ENCODE measurements at places on chromosomes 13 and 19.

- no peak for DNase-seq
Observed at GRCh38 chr13:66543780-66544179, 686.4 kb downstream of the PCDH9 start.

DNA sequence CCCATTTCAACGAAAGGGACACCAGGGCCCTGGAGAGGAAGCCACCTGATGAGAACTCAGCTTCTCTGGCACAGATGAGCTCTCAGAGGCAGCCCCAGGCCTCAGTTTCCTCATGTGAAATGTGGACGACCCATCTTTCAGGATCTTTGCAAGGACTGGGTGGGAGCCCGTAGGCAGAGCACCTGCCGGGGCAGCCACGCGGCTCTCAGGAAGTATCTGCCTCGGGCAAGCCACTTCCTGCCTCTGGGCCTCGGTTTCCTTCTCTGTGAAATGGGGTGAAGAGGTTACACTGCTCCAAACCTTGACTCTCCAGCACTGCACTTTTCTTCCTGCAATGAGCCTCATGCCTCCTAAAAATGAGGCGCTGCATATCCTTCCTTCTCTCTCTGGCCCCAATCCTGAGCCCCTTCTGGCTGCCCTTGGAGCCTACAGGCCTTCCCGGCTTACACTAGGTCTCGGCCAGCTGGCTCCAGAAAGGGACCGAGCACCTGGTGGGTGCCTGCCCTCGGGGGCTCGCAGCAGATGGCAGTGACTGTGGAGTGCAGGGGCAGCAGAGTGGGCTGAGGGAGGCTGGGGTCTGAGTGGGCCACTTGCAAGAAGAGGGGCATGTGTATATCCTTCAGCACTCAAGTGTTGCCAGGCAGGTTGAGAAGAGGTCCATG, 3.5 kb downstream of the SSBP4 start:
- DNase-seq: no peak

GRCh38 chr13:78022164-78022877, 103.7 kb upstream of the EDNRB start:
- peak; percentile 5 for DNase-seq

- DNase-seq: no peak
Observed at GRCh38 chr13:56352901-56353300, 787.8 kb upstream of the PRR20A start.

- DNase-seq: no peak
Observed at GRCh38 chr13:45276913-45277312, 64.1 kb downstream of the TPT1 start.

- DNase-seq: no peak
Observed at GRCh38 chr13:76512721-76513145, 373.5 kb downstream of the KCTD12 start.

DNA sequence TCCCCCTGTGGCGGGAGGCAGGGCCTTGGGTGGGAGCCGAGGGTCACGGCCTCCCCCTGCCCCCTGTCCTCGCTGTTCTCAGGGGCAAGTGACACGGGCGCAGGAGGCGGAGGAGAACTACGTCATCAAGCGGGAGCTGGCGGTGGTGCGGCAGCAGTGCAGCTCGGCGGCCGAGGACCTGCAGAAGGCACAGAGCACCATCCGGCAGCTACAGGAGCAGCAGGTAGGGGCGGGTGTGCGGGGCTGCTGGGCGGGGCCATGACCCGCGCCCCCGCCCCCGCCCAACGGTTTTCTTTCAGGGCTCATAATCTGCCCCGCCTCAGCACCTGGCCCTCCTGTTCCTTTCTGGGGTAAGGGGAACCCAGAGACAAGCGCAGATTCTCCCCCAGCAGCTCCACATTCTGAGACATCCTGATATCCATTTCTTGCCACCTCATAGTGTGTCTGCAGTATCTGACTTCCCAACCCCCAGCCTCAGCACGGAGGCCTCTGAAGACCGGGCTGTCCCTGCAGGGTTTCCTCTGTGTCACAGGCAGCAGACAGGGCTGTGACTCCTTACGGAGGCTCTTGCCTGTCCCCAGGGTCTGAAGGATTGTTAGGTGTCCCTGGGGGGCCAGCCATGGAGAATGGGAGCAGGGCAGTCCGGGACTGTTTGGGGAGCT, 15.9 kb downstream of the PRR36 start:
- no peak for DNase-seq

GRCh38 chr13:59459972-59460371, 703.8 kb downstream of the DIAPH3 start:
- no peak for DNase-seq

GRCh38 chr19:13839938-13840304, 37.0 kb upstream of the NANOS3 start:
- DNase-seq: no peak

DNA sequence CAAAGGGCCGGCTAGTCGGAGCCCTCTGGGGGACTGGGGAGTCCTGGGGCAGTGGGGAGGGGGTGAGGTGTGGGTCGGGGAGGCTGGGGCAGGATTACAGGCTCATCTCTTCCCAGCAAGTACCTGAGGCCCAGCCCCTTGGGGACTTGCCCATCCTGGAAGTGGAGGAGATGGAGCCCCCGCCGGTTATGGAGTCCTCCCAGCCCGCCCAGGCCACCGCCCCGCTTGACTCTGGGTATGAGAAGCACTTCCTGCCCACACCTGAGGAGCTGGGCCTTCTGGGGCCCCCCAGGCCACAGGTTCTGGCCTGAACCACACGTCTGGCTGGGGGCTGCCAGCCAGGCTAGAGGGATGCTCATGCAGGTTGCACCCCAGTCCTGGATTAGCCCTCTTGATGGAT, 9.9 kb downstream of the PALM3 start:
- no peak for DNase-seq

GRCh38 chr19:17719730-17720400, 585 bp downstream of the MAP1S start:
- no peak for DNase-seq

GRCh38 chr13:27024074-27024461, 147.5 kb downstream of the USP12 start:
- no peak for DNase-seq

DNA sequence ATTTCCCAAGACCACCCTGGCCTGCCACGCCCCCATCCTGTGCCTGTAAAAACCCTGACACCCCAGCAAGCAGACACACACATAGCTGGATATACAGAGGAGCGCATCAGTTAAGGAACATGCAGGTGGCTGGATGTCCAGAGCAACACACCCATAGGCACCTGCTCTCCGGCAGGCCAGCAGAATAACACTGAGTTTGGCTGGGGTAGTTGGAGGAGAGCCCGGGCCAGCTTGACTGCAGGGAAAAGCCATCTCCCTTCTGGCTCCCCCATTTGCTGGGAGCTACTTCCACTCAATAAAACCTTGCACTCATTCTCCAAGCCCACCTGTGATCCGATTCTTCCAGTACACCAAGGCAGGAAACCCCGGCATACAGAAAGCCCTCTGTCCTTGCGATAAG, 8.9 kb downstream of the RASL11A start:
- no peak for DNase-seq

GRCh38 chr19:15448778-15449619, 757 bp downstream of the WIZ start:
- no peak for DNase-seq

DNA sequence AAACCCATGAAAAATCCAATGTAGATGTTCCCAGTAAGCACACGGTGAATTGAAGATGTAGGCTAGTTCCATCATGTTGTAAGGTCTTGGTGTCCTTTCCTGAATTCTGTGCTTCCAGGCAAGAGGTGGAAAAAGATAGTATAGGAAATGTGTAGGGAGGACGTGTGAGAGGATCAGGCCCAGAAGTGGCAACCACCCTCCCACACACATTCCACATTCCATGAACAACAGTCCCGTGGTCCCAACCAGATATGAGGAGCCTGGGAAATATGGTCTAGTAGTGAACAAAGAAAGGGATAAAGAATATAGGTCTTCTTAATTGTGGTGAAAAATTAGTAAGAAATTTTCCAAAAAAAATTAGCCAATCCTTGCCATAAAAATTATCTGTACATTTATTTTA, 1254.2 kb upstream of the SLC10A2 start:
- no peak for DNase-seq

DNA sequence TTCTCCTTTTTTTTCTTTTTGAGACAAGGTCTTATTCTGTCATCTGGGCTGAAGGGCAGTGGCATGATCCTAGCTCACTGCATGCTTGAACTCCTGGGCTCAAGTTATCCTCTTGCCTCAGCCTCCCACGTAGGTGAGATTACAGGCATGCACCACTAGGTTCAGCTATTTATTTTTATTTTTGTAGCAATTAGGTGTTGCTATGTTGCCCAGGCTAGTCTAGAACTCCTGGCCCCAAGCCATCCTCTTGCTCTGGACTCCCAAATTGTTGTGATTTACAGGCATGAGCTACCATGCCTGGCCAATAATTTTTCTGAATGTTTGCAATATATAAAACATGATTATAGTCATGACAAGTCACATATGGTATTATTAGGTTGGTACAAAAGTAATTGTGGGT, 161.1 kb upstream of the ATXN8OS start:
- DNase-seq: no peak

DNA sequence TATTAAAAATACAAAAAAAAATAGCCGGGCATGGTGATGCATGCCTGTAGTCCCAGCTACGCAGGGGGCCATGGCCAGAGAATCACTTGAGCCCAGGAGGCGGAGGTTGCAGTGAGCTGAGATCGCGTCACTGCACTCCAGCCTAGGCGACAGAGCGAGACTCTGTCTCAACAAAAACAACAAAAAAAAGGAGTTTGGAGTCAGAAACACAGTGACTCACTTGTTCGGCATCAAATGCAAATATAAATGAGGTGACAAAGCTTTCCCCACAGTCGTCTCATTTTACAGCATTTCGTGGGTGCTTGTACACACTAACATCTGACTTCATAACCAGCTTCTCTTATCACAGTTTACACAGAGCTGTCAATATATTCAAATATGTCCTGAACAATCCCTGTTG, 11.0 kb downstream of the ZNF665 start:
- DNase-seq: peak; percentile 48

- DNase-seq: no peak
Observed at GRCh38 chr13:95176611-95177259, 124.5 kb downstream of the ABCC4 start.

DNA sequence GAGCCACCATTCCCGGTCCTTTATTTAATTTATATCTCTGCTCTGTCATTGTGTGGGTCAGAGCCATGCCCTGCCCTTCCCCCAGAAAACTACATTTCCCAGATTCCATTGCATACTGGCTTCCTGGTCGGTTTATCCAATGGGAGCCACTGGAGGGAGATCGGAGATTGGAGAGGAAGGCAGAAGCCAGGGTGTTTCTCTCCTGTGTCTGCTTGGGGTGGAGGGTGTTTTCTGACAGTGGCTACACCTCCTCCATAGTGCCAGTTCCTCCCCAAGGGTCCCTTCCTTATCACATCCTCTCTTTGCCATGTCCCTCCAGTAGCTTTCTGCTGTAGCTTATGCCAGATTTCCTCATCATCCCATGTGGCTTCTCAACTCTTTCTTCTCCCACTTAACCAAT, 19.0 kb downstream of the OLFM2 start:
- DNase-seq: peak; percentile 93

DNA sequence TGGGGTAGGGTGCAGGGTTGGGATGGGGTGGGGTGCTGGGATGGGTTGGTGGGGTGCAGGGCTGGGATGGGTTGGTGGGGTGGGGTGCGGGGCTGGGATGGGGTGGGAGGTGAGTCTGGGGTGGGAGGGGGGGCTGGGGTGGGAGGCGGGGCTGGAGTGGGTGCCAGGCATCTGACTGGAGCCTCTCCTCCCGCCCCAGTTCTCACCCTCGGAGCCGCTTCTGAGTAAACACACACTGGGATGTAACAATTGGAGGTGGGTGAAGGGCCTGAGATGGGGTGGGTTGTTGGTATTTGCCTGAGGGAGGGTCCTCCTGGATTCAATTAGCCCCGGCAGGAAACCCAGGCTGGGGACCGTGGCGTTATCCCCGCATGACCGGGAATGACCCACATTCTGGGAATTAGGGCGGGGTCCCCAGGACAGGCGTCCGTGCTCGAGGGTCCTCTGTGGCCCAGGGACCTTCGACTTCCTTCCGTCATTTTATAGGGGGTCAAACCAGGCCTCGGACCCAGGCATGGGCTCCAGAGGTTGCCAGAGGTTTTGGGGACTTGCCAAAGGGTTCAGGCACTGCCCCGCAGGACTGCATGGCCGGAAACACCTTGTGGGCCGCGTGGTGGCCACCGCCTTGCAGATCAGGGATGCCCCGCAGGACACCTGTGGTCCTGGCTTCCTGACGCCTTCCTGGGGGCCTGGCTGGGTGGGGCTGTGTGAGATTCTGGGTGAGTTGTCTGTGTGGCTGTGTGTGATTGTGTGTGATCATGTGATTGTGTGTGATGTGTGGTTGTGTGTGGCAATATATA, 1.4 kb downstream of the TMPRSS9 start:
- DNase-seq: no peak

GRCh38 chr19:1182727-1183126, 8.7 kb upstream of the SBNO2 start:
- no peak for DNase-seq

Data from H54 (cell line).